ENCODE measurements at places on chromosomes 2 and 18.

GRCh38 chr18:8960740-8961657, 141.5 kb upstream of the NDUFV2 start:
- no peak for DNase-seq

GRCh38 chr2:71043531-71044407, 24.7 kb upstream of the NAGK start:
- DNase-seq, result no peak

GRCh38 chr2:118698564-118698963, 148.9 kb downstream of the EN1 start:
- DNase-seq, result no peak

- DNase-seq, result no peak
Measured at GRCh38 chr18:6755107-6755506, 25.6 kb downstream of the ARHGAP28 start.

GRCh38 chr2:44731505-44731904, 210.0 kb upstream of the SIX3 start:
- DNase-seq, result no peak

GRCh38 chr2:241997017-241997416, 127.5 kb downstream of the RTP5 start:
- no peak for DNase-seq

- peak; percentile 26 for DNase-seq
Measured at GRCh38 chr2:197628043-197628500, 47.3 kb downstream of the RFTN2 start.

DNA sequence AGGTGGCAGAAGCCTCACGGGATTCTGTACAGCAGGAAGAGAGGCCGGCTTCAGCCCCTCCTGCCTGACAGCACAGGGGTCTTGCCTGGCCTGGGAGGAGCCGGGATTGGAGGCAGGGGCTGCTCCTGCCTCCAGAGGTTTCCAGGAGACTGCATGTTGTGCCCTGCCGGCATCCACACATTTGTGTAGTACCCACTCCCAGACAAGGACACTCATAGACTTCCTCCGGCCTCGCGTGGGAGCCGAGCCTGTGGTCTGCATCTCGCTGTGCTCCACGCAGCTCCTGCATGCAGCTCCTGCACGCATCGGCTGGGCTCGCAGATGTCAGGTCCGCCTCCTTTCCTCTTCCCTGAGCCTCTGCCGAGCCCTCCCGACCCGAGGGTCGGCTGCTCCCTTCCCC, 34.7 kb downstream of the TPO start:
- DNase-seq, result no peak

DNA sequence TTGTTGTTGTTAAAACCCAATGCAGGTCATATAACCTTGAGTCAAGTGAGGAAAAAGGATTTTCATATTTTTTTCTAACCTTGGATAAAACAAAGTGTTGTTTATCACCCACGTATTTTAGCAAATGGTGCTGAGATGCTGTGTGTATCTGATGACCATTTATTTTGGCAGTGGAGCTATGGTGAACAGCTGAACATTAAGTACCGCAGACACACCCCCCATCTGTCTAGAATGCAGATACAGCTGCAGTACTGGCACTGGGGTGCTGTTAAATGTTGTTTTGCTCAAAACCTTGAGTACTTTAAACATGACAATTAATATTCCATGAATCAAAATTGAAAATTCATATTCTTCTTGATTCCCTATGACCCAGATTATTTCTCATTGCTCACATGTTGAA, 773.3 kb upstream of the SLC39A10 start:
- no peak for DNase-seq

DNA sequence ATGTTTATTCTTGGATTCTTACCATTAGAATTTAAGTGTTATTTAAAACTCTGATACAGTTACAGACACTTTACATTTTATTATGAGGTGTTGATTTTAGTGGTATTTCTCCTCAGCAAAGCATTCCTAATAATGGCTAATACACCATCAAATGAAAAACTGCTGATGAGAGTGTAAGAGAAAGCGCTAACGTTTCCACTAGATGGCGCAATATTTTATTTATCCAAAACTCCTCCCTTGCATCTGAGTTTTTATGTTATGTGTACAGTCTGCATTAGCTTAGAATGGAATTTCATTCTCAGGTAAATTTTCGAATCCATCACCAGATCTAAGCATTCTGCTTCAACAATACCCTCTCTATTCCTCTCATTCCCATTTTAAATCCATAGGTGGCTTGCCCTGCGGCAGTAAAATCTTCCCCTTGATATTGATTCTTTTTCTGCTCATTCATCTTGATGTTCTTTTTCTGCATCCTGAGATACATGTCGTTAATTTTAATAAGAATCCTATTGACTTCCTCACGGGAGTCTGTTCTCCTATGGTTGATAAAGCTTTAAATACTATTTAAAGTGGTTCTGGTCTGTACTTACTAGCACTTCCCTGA, 53.9 kb downstream of the PRKRA start:
- no peak for DNase-seq

- no peak for DNase-seq
Measured at GRCh38 chr18:7601246-7601615, 34.1 kb downstream of the PTPRM start.

- DNase-seq, result no peak
Measured at GRCh38 chr2:129673234-129673633, 306.2 kb upstream of the RAB6C start.

DNA sequence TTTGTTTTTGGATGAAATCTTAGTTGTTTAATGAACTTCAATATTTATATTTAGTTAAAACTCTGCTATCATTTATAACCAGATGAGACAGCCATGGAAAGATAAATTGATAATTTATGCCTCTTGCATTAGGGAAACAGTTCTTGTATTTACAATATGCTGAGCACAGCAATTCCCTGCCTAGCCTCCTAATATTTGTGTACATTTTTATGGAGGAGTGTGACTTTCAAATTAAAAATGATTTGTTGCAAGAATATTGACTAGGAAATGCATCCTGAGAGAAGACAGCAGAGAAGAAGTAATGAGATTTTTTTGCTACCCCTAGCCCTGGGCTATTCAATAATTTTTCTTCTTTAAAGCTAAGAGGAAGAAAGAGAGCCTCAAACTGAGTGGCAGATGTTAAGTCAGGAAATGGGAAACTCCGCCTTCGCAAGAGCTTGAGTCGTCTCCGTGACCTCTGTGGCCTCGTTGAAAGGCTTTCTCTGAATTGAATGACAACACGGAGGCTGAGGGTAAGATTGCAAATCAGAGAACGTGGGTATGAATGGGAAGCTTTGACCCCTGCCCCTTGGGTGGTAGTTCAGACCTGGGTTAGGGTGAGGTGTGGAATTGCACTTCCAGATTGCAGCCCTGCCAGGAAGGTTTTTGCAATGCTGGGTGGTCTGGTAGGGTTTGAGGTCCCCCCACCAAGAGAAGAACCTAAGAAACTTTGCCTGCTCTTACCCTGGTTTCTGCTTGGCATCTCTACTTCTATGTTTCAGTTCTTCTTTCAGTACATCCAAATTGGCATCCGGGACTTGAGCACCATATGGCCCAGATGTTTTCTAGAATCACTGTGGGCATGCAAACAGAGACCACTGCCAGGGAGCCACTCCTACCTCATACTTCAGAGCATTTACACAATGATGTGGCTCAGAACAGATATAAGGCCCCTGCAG, 210.3 kb upstream of the RBMS1 start:
- peak; percentile 44 for DNase-seq

- DNase-seq, result no peak
Measured at GRCh38 chr2:195898505-195899191, 170.0 kb downstream of the DNAH7 start.

- DNase-seq, result no peak
Measured at GRCh38 chr2:16716024-16716423, 50.4 kb upstream of the CYRIA start.

DNA sequence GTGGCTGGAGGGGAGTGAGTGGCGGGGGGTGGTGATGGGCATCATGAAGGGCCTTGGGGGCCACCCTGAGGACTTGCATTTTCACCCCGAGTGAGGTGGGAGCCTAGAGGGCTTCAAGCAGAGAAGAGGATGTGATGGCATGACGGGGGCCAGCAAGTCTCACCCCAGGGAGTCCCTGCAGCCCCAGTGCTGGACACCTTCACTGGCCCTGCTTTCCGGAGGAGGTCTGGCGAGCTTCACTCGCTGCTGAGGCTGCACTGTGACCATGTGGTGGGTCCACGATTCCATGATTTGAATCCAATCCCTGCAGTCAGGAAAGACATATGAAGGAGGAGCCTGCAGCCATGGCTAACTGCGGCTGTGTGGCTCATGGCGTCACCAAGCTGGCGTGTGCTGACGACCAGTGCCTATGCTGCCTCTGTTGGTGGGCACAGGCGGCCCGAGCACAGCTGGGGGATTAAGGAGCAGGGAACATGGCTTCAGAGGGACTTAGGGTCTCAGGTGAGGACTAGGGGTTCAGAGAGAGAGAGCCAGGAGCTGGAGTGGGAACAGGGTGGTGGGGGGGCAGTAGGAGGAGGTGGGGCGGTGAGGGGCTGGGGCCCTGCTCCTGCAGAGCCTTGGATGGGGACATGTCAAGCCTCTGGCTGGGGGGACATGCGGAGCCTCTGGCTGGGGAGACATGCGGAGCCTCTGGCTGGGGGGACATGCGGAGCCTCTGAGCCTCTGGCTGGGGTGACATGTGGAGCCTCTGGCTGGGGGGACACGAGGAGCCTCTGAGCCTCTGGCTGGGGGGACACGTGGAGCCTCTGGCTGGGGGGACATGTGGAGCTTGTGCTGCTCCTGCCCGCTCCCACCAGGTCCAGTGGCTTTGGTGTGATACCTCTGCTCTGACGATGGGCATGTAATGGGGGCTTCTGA, 3.6 kb downstream of the ZAP70 start:
- no peak for DNase-seq

DNA sequence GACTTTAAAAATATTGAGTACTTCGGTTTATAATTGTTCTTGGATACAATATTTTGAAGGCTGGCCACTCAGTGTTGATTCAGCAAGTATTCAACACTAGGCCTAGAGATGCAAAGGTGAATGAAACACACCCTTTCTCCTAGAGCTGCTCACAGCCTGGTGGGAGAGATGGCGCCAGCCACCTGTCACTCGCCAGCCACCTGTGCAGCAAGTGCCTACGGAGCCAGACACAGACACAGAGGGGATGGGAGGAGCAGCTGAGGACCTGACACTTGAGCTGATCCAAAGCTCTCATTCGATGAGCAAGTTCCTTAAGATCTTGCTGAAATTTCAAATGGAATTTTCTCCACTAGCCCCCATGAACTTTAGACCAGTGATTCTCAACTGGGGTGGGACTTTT, 151.1 kb upstream of the RIOK3 start:
- DNase-seq, result no peak

DNA sequence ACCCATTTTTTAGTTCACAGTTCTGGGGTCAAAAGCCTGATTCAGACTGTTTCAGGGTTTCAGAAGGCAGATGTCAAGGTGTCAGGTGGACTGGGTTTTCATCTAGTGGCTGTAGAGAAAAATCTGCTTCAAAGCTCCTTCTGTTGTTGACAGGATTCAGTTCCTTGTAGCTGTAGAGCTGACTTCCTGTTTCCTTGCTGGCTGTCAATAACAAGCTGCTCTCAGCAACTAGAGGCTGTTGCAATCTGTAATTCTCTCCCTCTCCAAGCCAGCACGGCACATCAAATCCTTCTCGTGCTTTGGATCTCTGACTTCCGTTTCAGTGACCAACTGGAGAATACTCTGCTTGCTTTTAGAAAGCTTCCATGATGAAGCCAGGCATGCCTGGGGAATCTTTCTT, 179.4 kb downstream of the DOK6 start:
- DNase-seq, result no peak

DNA sequence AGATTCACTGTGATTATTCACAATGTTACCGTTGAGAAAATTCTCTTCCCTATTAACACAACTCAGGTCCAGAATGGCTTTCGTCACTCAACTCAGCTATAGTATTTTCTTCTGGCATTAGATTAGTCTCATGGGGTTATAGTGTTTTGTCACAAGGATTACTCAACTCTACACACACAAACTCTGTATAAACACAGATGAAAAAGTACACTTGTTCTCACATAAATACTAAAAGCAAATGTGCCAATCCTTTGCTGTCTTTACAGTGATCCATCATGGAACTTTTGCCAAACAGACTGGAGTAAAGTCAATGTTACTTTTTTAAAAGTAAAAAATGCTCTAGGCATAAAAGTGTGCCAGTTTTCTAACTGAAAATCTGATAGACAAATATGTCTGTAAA, 267.6 kb downstream of the RBM43 start:
- DNase-seq, result no peak

DNA sequence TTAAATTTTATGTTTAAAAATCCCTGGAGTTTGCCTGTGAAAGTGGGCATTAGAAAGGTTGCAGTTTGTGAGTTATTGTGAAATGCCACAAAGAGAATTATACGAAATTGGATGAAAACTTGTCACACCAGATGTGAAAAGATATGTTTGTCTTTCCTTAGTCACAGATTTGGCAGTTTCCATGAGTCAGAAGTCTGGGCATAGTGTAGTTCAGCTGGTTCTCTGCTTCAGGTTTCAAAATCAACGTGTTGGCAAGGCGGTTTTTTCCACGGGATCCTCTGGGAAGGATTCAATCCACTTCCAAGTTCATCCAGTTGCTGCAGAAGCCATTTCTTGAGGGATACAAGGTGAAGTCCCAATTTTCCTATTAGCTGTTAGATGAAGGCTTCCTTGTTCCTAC, 658.0 kb upstream of the CDH2 start:
- DNase-seq, result no peak

- no peak for DNase-seq
Measured at GRCh38 chr18:7273301-7273921, 42.5 kb downstream of the LRRC30 start.

DNA sequence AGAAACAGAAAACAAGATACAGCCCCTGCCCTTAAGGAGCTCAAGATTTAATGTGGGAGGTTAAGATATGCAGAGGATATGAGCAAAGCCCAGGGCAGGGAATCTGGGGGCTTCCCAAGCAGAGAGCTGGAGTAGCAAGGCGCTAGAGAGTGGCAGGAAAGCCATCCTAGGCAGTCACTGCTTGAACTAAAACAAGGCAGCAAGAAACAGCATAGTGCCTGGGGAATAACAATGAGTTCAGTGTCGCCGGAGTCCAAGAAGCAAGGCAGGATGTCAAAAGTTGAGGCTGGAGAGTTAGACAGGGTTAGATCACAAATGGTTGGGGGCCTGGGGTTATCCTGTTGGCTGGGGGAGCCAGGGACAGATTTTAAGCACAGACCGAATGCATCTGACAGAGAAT, 24.6 kb downstream of the CDH2 start:
- peak; percentile 10 for DNase-seq

All from neural crest cell (in vitro differentiated cells).